Omental fat pad (tissue), 4 donors: ENCODE measurements at places on chromosomes 6 and 20. TPM values are rescaled to one million over a fixed set of nuclear protein-coding genes. Genes with fewer than 3 reads are reported as not detected.

ZC2HC1B gene
- not detected for total RNA-seq

GNAS-AS1 gene
- not detected for total RNA-seq

EBF4 gene
- total RNA-seq, result 4.6 TPM

GRCh38 chr6:150510576-150510975 lies 89.1 kb upstream of the PLEKHG1 start:
- DNase-seq, result no peak

- DNase-seq, result no peak
Observed at GRCh38 chr6:120230008-120230407, 880.4 kb upstream of the MAN1A1 start.

GRCh38 chr20:20837574-20838021 lies 125.2 kb upstream of the RALGAPA2 start:
- no peak for DNase-seq
